ENCODE measurements at places on chromosomes 11 and 22.

DNA sequence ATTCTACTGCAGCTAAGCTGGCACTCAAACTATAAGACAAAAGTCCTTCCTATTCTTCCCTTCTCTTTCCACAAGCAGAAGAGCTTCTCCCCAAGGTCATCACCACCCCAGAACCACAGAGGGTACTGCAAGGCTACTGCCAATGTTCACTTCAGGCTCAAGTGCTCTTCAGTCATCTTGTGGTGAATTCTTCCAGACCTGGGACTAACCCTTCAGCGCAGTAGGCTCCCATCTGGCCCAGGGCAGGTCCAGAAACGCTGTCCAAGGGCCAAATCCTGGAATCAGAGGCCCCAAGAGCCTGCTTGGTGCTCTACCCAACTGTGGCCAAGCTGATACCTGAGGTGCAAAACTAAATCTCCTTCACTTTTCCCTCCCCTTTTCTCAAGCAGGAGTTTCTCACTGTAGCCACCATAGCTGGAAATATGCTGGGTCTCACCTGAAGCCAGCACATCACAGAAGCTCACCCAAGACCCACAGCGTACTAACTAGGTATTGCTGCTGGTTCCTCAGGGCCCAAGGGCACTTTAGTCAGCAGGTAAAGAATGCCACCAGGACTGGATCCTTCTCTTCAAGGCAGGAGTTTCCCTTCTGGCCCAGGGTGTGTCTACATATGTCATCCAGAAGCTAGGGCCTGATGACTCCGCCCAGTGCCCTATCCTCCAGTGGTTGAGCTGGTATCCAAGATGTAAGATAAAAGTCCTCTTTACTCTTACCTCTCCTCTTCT lies 27.8 kb downstream of the FCHSD2 start:
- no peak for DNase-seq

DNA sequence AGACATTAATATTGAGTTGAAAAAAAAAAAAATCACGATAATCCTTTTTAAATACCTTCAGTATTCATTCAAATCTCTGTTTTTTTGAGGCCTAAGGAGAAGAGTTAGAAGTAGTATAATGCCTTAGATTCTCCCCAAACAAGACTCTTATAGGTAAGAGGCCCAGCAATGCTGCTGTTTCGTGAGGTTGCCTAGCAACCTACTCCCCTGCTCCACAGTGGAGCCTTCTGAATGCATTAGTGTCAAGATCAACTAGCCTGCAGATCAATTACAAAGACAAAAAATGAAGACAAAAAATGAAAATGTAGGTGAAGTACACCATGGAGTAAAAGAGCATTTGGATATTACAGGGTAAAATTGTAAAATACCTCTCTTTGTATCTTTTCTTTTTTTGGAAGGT lies 229.8 kb upstream of the LUZP2 start:
- no peak for DNase-seq

- DNase-seq, result no peak
These were observed 96.1 kb downstream of the LRRC32 start for GRCh38 chr11:76574406-76574805.

DNA sequence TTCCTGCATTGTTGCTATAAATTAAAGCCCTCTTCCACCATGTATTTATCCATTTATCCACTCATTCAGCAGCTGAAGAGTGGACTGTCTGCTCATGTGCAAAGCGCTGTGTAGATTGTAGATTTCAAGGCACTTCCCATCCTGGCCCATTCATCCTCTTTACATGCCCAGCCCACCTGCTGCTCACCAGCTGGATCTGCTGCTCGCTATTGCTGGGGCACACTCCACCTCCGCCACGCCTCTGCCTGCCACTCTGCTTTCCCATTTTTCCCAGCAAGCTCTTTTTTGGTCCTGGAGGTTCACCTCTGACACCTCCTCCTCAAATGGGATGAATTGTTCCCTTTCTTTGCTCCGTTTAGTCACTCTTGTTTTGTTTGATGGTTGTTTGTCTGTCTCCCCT lies 48.3 kb downstream of the CEP164 start:
- no peak for DNase-seq

DNA sequence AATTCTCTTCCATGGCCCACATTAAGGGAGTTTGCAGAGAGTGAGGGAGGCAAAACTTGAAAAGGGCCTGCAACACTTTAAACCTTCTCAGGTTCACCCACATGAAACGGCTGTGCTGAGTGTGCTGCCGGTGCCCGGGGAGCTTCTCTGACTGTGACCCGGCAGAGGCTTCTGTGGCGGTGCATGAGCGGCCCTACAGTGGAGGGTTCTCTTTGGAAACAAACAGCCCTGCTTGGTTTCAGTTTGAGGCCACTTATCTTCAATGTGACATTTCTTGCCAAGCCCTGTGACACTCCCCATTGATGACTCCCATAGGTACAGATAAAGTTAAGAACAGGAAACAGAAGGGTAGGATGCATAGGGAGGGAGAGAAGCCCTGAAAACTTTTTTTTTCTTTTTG lies 31.8 kb downstream of the FAM118A start:
- no peak for DNase-seq

DNA sequence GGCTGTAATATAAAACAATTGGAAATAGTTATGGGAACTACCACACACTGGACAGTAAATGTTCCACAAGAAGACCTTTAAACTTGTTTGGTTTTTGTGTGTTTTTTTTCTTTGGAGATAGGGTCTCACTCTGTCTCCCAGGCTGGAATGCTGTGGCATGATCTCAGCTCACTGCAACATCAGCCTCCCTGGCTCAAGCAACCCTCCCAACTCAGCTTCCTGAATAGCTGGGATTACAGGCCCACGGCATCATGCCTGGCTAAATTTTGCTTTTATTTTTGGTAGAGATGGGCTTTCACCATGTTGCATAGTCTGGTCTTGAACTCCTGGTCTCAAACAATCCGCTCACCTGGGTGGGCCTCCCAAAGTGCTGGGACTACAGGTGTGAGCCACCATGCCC lies 121.0 kb downstream of the MPPED2 start:
- DNase-seq, result no peak
